ENCODE measurements at places on chromosomes 12 and 14.

- DNase-seq = no peak
Measured at GRCh38 chr14:104161602-104162367, 23.4 kb downstream of the KIF26A start.

GRCh38 chr12:15984963-15985362 is 73.8 kb downstream of the DERA start:
- no peak for DNase-seq

GRCh38 chr12:95498968-95499367 is 25.0 kb downstream of the METAP2 start:
- no peak for DNase-seq

DNA sequence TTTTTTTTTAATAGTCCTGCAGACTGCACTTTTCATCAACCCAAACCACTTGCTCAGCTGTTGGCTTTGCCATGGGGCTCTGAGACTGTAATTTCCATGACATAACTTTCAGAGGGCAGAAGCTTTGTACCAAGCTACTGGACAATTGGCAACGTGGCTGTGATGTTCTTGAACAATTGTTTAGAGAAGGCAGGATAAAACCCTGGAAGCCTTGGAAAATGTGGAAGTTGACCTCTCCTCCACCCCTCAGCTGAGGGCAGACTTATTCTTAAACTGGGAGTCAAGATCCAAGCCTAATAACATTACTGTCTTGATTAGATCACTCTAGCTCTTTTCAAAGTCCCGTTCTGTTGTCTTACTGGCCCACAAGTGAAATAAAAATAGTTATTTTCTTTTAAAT is 2.2 kb downstream of the OR4E1 start:
- no peak for DNase-seq

DNA sequence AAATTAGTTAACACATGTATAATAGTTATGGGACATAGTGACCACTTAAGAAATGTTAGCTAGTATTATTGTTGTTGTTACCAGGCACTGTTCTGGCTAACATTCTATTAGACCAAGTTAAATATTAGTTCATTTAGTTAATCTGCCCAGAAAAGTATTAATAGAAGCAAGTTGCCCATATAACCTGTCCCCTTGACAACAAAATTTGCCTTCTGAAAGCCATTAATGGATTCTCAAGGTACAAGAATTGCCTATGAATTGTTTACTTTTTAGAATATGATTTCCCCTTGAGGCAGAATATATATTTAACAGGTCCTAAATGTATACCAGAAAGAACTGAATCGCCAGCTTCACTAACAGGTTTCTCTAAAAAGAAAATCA is 167.3 kb upstream of the TMCC3 start:
- no peak for DNase-seq

GRCh38 chr12:29066011-29066588 is 83.0 kb upstream of the FAR2 start:
- no peak for DNase-seq

DNA sequence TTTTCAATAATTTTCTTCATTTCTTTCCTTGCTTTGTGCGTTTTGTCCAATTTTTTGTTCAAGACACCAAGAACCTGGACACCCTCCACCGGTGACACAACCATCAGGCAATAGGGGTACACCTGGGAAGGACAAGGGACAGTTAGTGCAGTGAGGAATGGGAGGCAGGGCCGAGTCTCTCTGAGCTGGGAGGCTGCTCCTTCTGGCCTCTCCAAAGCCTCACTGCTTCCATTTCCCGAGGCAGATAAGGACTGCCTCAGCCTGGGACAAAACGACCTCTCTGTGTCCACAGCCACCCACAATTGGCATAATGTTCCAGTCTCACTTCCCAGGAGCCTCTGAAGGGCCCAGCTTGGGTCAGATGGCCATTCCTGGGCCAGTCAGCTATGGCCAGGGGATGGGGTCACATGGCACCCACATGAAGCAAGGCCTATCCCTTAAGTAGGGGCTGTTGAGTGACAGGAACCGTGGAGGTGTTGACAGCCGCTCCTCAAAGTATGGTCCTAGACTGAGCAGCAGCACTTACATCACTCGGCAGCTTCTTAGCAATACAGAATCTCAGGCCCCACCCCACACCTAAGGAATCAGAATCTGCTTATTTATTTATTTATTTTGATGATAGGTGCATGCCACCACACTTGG is 13.6 kb upstream of the MAPKAPK5 start:
- DNase-seq = no peak

DNA sequence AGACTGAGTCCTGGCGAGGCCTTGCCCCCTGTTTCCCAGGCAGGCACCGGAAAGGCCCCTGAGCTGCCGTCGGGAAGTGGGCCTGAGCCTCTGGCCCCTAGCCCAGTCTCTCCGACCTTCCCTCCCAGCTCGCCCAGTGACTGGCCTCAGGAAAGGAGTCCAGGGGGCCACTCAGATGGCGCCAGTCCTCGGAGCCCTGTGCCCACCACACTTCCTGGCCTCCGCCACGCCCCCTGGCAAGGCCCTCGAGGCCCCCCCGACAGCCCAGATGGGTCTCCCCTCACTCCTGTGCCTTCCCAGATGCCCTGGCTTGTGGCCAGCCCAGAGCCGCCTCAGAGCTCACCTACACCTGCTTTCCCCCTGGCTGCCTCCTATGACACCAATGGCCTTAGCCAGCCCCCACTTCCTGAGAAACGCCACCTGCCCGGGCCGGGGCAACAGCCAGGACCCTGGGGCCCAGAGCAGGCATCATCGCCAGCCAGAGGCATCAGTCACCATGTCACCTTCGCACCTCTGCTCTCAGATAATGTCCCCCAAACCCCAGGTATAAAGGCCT is 10.9 kb downstream of the TNS2 start:
- DNase-seq = peak; percentile 70

DNA sequence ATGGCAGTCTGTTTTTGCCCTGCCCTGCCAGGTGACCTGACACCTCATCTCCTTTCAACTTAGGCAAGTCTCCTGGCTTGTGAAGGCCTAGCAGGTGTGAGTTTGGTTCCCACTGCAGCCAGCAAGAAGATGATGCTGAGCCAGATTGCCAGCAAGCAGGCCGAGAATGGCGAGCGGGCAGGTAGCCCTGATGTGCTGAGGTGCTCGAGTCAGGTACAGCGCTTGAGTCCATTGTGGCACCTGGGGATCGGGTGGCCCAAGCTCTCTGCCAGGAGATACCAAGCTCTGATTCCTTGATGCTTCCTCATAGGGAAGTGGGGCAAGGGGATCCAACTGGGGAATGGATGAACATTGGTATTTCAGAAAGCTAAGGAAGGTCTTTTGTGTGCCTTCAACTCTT is 4.1 kb upstream of the CSAD start:
- DNase-seq = no peak

GRCh38 chr12:72281126-72281525 is 9.0 kb downstream of the TRHDE start:
- no peak for DNase-seq

DNA sequence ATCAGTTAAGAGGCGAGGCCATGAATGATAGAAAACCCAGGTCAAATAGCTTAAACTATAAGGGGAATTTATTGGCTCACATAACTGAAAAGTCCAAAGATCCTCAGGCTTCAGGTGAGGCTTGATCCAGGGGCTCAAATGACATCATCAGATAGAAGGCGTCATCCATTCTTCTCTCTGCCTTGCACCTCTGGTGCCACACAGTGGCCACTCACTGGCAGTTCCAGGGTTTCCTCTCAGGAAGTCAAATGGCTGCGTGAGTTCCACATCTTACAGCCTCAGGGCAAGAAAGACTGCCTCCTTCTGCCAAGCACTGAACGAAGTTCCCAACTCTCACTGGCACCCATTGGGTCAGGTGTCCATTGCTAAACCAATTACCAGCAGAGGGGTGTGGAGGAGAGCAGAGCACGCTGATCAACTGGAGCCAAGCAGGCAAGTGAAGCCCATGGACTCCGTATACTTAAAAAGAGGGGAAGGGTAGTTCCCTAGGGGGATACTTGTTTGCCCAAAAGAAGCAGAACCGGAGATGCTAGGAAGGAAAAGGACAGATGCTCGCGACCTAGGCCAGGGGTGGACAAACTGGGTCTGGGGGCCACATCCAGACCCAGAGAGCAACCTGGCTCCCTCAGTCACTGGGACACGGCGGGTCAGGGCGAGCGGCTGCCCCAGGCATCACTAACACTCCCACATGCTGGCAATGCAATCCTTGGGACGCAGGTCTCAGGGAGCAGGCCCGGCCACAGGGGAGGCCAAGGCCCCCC is 69.3 kb downstream of the SERPINA3 start:
- no peak for DNase-seq

DNA sequence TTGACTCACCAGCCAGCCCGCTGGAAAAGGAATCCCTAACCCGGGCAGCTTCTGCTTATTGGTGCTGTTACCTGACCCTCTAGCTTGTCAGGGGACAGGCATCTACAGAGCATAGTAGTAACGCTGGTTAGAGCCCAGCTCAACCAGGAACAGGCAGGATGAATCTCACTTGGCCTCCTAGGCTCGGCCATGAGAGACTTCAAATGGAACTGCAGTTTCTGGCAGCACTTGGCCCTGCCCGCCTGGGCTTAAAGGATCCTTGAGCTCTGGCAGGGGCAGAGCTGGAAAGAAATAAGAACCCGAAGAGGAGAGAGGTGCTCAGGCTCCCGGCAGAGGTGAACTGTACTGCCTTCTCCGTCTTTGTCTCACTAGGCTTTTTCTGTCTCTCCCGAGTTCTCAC is 2.3 kb upstream of the LHX5 start:
- no peak for DNase-seq

- no peak for DNase-seq
Measured at GRCh38 chr12:24460506-24460905, 488.4 kb downstream of the BCAT1 start.

GRCh38 chr14:32698831-32699230 is 239.8 kb upstream of the NPAS3 start:
- no peak for DNase-seq

- peak; percentile 8 for DNase-seq
Measured at GRCh38 chr12:76810671-76811419, 46.9 kb downstream of the ZDHHC17 start.

GRCh38 chr14:64718762-64719161 is 14.5 kb downstream of the PLEKHG3 start:
- DNase-seq = no peak

GRCh38 chr14:65940056-65940735 is 527.7 kb downstream of the FUT8 start:
- peak; percentile 4 for DNase-seq

GRCh38 chr14:59182641-59183040 is 5.8 kb upstream of the DAAM1 start:
- DNase-seq = no peak

DNA sequence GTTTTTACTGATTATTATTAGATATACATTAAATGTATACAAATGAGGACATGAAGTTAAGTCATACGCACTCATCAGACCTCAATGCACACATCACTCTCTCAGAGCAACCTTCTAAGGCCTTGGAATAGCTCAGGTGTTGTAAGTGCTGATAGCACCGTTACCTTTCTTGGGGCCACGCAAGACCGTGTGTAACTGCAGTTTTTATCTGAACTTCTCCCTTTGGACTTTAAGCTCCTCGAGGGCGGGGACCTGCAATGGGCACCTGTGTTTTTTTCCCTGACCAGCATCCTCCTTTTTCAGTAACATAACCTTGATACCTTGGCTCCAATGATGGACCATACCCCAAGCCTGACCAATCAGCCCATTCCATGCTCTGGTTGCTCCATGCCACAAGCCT is 136.5 kb upstream of the TMCC3 start:
- DNase-seq = no peak

DNA sequence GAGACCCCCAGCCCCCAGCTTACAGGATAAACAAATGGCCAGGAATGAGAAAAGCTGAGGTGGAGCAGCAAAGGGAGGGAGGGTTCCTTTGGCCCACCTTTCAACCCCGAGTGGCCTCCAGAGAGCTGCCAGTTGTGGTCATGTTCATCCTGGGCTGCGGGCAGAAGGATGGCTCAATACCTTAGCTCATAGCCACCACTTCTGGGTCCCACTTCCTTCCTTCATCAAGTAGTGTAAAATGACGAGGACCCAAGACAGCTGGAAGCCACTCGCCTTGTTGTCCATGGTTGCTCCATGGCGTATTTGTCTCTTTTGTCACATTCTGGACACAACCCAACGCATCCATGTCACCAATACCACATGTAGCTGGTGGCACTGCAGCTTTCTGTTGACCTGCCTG is 24.2 kb downstream of the CRACR2A start:
- no peak for DNase-seq

Measured in NCI-H1105 (cell line).